ENCODE measurements at places on chromosomes 1 and 21.

DNA sequence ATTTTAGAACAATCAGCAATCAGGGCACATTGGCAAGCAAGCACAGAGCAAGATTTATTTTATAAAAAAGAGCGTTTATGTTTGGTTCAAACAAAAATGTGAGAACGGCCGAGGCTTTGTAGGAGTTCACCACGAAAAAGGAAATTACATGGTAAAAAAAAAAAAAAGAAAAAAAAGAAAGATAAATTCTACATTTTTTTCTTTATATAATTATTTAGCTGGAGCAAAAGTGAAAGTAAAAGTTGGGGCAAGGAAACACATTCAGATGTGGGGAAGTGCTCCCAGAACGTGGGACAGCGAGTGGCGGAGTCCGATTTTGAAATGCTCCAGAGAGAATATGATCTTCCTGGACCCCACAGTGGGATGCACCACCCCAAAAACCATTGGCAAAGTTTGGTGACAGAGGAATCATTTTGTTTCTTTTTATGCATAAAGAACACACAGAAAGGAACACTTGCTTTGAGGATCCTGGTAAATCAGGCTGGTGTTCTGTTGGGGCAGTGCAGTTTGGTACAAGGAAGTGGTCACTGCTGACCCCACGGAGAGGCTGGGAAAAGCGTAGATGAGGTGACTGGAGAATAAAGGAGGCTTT, 16.3 kb upstream of the ATP5PO start:
- DNase-seq: no peak

- no peak for DNase-seq
These were observed 165.8 kb downstream of the LYPLAL1 start for GRCh38 chr1:219339466-219339865.

DNA sequence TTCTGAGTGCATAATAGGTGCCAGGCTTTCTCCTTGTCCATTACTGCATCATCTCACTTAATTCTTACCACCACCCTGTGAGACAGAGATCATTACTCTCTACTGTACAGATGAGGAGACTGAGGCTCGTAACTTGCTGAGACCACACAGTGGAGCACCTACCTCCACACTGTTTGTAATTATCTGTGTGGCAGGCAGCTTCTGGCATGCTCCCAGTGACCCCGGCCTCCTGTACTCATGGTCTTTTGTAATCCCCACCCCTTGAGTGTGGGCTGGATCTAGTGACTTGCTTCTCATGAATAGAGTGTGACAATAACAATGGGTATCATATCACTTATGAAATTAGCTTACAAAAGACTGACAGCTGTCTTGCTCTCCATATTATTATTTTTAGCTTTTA, 407.3 kb downstream of the MATN1 start:
- no peak for DNase-seq

GRCh38 chr21:36701756-36702621, 3.1 kb downstream of the SIM2 start:
- no peak for DNase-seq

DNA sequence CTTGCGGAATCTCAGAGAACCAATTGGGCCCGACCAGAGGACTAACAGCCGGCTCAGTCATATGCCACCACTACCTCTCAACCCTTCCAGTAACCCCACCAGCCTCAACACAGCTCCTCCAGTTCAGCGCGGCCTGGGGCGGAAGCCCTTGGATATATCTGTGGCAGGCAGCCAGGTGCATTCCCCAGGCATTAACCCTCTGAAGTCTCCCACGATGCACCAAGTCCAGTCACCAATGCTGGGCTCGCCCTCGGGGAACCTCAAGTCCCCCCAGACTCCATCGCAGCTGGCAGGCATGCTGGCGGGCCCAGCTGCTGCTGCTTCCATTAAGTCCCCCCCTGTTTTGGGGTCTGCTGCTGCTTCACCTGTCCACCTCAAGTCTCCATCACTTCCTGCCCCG, 49.8 kb downstream of the ACP6 start:
- DNase-seq: no peak

- DNase-seq: no peak
These were observed 10.2 kb downstream of the SMAP2 start for GRCh38 chr1:40383488-40384412.

DNA sequence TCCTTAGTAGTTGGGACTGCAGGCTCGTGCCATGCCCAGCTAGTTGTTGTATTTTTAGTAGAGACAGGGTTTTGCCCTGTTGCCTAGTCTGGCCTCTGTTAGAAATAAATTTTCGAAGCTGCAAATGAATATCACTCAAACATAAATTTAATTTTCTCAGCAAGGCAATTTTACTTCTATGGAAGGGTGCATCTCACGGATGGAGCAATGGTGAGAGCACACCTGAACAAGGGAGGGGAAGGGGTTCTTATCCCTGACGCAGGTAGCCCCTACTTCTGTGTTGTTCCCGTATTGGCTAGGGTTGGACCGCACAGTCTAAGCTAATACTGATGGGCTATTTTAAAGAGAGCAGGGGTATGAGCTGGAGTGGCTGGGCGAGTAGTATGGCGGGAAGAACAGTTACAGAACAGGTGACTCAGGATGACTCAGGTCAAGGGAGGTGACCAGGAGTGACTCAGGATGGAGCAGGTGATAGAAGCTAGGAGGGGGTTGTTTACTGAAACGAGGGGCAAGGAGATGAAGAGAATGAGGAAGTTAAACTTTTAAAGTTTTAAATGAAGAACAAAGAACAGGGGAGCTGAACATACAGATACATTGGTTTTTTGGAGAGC, 7.5 kb downstream of the MDM4 start:
- no peak for DNase-seq

Data from uterus (tissue), 4 donors.